M059J (cell line): ENCODE measurements at places on chromosomes 13 and 19. TPM values are rescaled to one million over a fixed set of nuclear protein-coding genes. Genes with fewer than 3 reads are reported as not detected.

RPL36 gene
- 734 and 1,196 TPM in 2 replicates for total RNA-seq

DNA sequence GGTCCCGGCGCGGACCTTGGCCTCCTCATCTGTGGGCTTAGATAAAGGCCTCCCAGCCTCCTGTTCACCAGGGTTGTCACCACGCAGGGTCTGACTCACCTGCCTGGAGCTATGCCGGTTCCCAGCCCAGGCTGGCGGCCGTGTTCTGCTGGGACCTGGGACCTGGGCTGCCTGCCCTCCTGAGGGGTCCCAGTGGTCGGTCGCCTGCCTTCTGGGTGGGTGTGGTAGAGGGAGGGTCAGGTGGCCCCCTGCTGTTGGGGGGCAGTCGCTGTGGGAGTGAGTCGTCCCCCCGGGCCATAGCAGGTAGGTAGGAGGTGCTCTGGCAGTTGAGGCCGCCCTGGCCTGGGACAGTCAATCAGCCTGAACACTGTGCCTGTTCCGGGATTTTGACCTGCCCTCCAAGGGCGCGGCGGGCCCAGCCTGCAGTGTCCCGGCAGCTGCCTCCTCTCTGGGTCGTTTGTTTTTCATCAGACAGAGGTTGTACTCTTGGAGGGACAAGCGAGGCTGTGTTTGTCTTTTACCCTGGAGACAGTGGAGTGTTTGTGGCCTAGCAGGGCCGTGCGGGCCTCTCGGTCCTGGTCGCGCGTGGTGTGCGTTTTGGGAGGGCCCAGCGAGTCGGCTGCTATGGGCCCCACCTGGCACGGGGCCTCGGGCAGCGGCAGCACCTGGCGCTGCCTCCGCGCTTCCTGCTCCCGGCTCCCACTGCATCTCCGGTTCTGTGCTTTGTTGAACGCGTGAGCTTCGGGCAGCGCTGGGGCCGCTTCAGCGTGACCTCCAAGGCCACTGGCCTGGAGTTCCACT, 2.6 kb downstream of the ADAT3 start:
- DNase-seq, result peak; percentile 54

ERCC1 gene
- 78.1 and 87.7 TPM in 2 replicates for total RNA-seq

PLVAP gene
- total RNA-seq, result 0.05 TPM in 1 of 2 replicates, not detected in the other

GRCh38 chr13:41293272-41293671, 17.8 kb upstream of the NAA16 start:
- no peak for DNase-seq

- DNase-seq, result no peak
Observed at GRCh38 chr13:21852043-21852442, 181.2 kb downstream of the FGF9 start.
